ENCODE measurements at places on chromosomes 5 and 9.

DNA sequence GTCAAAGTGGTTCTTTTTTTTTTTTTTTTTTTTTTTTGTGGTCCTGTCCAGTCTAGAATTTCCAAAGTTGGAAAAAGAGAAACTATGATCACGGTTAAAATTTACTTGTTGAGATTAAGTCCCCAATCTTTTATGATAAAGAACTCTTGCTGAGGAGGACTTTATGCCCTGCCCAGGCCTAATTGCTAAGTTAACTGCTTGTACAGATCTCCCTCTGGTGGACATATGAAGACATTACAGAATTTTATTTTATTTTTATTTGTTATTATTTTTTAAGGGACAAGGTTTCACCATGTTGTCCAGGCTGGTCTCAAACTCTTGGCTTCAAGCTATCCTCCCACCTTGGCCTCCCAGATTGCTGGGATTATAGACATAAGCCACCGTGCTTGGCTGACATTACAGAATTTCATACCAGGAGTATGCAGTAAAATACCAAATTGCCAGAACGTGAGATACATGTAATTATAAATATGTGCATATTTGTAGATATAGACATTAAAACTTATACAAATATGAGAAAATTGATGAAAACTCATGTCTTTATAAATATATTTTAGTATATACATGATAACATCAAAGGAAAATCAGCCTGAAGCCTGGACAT, 91.2 kb downstream of the RFK start:
- DNase-seq: peak; percentile 6

DNA sequence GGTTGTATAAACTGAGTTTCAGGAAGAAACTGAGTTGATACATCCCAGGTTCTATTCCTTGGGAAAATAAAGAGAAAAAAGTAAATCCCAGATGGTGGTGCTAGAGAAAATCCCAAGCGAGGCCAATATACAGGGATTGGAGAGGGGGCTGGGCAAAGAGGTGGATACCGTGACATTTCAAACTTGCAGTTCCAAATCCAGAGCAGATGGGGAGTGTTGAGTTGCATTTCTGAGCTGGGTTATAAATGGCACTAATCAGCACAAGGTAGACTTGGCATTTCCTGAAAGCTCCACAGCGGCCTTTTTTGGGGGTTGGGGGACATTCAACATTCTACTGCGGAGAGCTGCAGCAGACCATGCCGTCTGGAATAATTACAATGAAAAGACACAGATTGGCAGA, 224.4 kb downstream of the NXNL2 start:
- DNase-seq: no peak

DNA sequence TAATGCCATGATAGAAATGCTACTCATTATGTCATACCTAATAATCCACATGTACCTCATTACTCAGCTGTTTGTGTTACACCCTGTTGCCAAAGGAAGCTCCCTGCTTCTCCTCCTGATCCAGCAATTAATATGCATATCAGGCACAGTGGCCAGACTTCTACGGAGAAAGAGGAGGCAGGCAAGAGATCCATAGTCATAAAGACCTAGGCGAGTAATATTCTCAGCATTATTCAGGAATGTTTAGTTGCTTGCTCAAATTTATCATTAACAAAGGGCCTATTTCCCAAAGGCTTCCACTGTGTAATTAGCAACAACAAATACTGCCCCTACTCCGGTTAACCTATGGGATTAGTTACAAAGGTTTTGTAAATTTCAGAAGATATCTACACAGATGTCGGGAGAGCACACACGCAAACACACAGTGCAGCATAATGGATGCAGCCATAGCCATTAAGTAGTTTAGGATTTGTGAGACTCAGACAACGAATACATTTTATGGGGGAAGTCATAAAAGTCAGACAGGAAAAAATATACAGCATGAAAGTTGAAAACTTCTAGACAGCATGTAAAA, 192.6 kb downstream of the EFNA5 start:
- DNase-seq: no peak

DNA sequence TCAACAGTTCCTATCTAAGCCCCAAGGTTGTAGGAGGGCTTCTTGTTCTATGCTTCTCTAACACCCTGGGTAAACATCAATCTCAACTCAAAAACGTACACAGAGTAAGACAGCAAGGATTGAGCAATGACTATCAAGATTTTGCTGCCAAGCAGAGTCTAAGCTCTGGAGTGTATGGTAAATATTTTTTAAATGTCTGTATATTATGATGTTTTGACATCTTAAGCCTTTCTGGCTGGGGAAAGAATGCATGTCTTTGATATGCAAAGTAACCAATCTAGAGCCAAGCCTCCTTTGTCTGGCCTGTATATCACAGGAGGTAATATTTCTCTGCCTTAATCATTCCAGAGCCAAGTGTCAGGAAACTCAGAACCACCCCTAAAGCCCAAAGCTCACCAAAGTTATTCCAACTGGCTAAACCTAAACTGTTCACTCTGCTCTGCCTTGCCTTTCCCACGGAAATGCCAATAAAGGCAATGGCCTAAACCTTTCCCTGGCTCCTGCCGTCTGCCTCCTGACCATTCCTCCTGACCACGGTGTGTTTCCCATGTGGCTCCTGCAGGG, 45.2 kb downstream of the YIPF5 start:
- DNase-seq: no peak

- peak; percentile 53 for DNase-seq
Observed at GRCh38 chr9:92328225-92328624, 2.5 kb downstream of the CENPP start.

DNA sequence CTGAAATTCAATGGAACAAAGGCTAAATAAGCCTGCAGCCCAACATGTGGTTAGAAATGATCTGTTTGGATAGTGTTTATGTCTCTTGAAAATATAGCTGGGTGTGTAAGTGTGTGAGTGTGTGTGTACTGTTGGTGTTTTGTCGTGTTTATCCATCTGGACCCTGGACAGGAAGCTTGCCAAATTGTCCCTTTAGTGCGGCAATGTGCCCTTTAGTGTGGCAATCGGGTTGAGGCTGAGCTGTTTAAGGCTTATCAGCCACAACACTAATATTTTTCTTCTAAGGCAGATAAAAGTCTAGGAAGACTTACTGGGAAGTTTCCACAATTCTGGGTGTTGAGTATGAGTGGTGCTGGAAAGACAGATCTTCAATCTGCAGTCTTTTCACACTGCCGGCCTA, 180.2 kb downstream of the YTHDC2 start:
- no peak for DNase-seq

- no peak for DNase-seq
Observed at GRCh38 chr5:105922080-105922479, 1748.7 kb downstream of the EFNA5 start.

GRCh38 chr5:68369457-68370125, 154.0 kb downstream of the PIK3R1 start:
- DNase-seq: no peak

- DNase-seq: no peak
Observed at GRCh38 chr9:3571500-3571899, 45.7 kb upstream of the RFX3 start.

DNA sequence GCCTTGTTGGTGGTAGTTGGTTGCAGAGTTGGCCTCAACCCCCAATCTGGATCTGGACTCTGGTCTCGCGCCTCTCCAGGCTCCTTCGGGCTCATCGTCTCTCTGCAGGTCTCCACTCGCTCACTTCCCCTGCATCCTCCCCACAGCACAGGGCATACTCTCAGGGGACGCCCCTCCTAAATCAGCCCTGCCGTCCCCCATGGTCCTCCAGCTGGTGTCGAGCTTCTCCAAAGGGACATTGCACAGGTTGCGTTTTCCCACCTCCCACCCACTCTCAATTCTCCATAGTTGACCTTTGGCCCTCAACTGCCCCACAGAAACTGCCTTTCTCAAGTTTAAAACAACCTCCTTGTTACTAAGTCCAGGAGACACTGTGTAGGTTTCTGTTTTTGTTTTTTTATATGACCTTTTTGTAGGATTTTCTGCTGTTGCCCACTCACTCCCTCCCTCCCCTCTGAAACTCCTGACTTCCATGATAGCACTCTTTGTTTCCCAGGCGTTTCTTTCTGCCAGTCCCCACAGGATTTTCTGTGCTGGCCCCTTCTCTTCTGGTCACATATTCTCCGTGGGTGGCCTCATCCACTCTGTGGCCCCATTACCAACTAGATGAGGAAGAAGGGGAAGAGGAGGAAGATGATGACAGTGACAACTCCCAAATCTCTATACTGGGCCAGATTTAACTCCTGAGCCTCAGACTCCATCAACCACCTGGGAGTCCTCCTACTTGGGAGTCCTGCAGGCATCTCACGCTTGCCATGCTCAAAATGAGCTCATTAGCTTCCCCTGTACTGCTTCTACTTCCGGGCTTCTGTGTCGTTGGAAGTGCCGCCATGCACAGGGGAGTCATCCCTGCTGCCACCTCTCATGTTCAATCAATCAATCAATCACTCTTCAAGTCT, 50.3 kb downstream of the ALG2 start:
- DNase-seq: no peak

DNA sequence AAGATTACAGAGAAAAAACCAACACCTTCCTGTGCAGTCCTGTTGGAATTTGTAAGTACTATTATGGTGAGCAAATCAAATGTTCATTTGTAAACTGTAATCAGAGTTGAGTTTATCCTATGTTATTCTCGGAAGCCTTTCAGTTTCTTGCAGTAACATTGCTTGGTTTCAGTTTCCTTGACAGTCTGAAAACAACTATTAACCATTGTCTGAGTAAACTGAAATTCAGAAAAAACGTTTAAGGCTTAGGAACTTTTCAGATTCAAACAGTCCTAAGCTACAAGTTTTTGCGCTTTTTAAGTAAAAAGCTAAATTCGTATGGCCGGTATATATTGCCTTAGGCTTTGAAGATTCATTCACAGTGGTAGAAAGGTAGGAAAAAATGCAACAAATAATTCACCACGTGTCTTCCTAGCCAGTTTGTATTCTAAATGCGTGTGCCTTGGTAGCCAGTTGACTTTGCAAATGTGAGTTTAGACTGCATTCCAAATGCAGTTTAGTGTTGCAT, 2.5 kb downstream of the GPBP1 start:
- DNase-seq: no peak

DNA sequence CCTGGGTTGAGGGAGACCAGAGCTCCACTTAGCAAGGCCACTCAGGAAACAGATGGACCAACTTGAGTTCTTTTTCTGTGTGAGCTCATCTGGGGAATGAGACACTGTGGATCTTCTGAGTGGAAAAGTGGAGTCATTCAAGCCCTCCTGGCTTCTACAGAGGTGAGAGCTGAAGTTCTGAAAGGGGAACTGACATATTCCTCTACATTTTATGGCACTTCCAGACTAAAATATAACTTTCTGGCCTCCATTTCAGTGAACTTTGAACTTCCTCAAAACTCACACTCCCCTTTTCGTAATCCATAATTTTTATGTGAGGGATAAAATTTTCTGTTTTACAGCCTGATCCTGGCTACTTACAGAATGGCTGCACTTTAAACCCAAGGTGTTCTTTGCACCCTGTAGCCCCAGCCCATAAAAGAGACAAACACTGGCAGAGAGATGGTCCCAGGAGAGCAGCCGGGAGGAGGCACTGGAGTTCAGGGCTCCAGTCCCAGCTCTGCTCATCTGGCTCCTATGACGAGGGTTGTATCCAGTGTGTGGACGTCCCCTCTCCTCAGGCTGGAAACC, 10.8 kb downstream of the SPAAR start:
- DNase-seq: no peak

GRCh38 chr9:85931495-85931894, 9.5 kb upstream of the NAA35 start:
- DNase-seq: no peak

GRCh38 chr5:58759745-58760144, 176.9 kb downstream of the RAB3C start:
- no peak for DNase-seq

DNA sequence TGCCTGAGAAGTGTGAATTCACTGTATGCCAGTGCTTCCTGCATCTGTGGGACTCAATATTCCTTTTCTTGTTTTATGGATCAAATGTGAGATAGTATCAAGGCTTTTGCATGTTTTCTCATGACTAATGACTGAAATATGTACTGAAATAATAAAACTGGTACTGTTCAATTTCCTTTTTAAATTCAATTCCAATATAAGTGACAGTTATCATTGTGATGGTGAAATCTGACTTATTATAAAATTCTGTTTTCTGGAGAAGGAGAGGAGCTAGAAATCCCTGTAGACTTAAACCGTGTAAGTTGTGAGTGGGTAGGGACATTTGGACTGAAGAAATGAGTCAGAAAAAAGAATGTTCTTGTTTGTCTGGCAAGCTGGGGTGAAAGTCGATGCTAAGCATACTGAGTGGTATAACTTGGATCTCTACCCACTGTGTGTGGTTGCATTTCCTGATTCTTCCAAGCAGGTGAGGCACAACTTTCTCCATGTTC, 245.2 kb downstream of the EFNA5 start:
- peak; percentile 78 for DNase-seq

DNA sequence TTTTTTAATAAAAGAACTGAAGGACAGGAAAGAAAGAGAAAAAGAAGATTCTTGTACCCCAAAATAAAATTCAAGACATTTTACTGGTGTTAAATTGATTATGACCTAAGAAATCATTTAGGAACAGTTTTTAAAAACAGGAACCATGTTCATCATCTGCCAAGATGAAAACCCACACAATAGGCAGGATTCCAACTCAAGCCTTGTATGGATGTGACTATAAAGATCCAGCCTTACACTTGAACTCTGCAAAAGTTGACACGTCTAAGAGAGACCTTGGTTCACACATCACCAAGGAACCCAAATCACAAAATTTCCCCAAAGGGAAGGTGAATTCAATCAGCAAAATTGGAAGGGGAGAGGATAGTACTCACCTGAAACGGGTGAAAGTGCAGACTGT, 82.6 kb downstream of the SMIM23 start:
- peak; percentile 13 for DNase-seq

- DNase-seq: no peak
Observed at GRCh38 chr5:142384014-142384413, 59.2 kb upstream of the SPRY4 start.

- no peak for DNase-seq
Observed at GRCh38 chr5:51732304-51732703, 349.1 kb downstream of the ISL1 start.

DNA sequence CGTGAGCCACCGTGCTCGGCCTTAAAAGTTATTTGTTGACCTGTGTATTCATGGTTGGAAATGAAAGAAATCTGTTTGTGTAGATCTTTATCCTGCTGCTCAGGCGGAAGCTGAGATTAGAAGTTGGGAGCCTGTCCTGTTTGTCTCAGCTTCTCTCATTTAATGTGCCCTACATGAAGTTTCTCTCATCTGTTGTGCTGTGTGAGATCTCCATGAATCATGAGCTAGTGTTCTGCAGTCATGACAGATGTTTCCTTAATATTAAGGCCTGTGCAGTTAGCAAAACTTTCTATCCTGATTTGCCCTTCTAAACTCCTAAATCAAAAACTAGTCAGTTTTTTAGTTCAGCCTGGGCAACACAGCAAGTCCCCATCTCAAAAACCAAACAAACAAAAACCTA, 59.5 kb downstream of the FAM78A start:
- DNase-seq: no peak

DNA sequence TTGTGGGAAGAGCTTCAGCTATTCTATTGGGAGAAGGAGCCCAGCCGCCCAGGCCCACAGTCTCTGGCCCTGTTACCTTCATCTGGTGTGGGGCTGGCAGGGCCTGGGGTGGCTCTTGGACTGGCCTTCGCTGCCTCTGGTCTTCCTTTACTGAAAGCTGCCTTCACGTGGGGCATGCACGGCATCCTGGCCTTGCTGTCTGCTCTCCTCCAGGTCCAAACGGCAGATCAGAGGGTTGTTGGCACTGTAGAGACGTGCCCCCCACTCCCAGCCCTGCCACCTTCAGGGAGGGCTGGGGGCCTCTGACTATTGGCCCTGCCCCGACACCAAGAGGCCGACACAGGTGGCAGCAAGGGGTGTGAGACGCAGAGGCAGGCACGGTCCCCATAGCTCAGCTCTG, 291.3 kb upstream of the IRX1 start:
- no peak for DNase-seq
